ENCODE measurements at places on chromosomes 2 and 18.
A peak's percentile ranks its signal among the peaks of the same experiment; 100 is the strongest.

- DNase-seq: no peak
Measured at GRCh38 chr2:62774555-62775366, 69.2 kb downstream of the EHBP1 start.

DNA sequence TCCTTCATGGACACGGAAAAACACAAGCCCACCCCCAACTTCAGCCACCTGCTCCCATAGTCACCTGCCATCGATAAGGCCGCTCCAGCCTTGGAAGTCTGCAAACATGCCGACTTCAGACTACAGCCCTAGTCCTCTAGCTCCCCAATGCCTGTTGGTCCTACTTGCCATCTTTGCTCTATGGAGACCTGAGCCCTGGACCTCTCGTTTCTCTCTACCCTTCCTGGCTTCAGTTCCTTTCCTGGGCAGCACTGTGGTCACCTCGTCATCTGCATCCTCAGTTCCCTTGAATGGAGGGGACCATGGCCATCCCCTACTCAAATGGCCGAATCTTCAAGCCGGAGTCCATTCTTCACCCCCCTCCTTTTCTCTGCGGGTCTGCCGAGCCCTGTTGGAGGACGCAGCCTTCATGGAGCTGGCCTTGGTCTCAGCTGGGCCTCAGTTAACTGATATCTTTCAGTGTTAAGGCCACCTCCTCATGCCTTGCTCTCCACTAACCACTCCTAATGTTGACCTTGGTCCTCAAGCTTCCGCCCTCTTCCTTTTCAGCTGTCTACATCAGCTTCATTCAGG lies 47.7 kb upstream of the GBX2 start:
- no peak for DNase-seq

- no peak for DNase-seq
Measured at GRCh38 chr2:21251216-21251980, 127.6 kb downstream of the TDRD15 start.

GRCh38 chr2:149278161-149278871 lies 52.1 kb upstream of the LYPD6 start:
- no peak for DNase-seq

DNA sequence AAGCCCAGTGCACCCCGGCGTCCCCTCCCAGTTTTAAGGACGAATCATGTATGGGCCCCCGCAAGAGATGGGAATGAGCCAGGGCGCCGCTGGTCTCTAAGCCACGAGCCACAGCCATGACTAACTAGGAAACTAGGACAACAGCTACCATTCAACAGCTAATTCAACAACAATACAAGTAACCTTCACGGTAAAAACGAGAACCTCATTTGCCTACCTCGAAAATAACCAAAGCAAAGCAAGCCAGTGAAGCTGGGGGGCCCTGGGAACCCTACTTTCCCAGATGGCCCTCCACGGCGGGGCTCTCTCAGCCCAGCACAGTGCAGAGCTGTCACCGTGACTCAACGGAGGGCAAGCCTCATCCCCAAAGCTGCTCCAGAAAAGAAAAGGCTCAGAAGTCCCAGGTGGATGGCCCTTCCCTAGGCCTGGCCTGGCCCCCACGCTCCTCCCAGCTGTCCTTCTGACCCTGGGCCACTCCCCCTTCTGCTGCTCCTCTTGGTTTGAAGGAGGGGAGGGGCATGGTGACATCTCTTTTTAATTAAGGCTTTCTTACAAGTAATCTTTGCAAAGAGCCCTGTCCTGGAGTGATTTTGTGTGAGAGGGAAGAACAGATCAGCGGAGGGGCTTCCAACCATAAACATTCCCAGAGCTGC lies 126.3 kb downstream of the HDAC4 start:
- DNase-seq: peak; percentile 64

- DNase-seq: no peak
Measured at GRCh38 chr2:72415241-72415661, 267.6 kb upstream of the CYP26B1 start.

GRCh38 chr2:152718909-152719645 lies 657 bp downstream of the ARL6IP6 start:
- peak; percentile 59 for DNase-seq

- DNase-seq: no peak
Measured at GRCh38 chr2:241555711-241556110, 2.8 kb upstream of the BOK start.

- no peak for DNase-seq
Measured at GRCh38 chr2:42331569-42332284, 29.3 kb downstream of the COX7A2L start.

GRCh38 chr2:17223211-17223610 lies 295.0 kb downstream of the RAD51AP2 start:
- DNase-seq: no peak

GRCh38 chr18:313931-314330 lies 46.1 kb upstream of the THOC1 start:
- no peak for DNase-seq

GRCh38 chr2:17373741-17374140 lies 144.5 kb downstream of the RAD51AP2 start:
- no peak for DNase-seq

- peak; percentile 87 for DNase-seq
Measured at GRCh38 chr2:188292348-188293239, 920 bp downstream of the GULP1 start.

GRCh38 chr2:212815453-212815852 lies 276.9 kb upstream of the ERBB4 start:
- no peak for DNase-seq

GRCh38 chr18:28041366-28041765 lies 135.6 kb downstream of the CDH2 start:
- DNase-seq: no peak

DNA sequence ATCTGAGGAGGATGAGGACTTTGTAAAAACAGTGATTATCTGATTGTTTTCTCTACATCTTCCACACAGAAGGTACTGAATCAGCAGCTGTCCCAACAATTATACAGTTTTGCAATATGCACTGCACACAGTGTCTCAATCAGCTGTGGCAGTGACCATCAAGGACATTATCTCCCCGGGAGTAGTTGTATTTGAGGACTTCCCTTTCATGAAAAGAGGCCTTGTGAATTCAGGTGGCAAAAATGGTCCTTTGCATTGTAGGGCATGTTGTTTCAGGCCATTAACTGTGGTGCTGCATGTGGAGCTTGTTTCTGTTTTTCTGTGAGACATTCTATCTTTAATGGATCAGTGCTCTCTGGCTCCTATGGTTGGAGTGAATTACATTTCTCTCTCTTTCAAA lies 779.4 kb upstream of the FSHR start:
- no peak for DNase-seq

DNA sequence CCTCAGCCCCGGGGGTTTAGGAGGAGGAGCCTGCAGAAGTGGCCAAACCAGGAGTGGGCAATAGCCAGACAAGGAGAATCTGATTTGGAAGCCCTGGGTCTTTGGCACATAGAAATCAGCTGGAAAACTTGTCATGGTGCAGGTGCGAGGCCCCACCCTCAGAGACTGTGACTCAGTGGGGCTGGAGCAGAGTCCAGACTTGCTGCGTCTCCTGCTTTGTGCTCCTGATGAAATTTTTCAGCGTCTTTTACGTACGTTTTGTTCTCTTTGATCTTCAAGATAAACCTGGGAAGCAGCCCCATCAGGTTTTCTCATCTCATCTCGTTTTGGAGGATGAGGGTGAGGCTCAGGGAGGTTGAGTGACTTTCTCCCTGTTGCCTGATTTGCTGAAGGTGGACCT lies 114.1 kb downstream of the CABLES1 start:
- no peak for DNase-seq

GRCh38 chr18:45739268-45739667 lies 15.3 kb downstream of the SLC14A1 start:
- no peak for DNase-seq

GRCh38 chr2:28624793-28625701 lies 126.6 kb upstream of the PPP1CB start:
- DNase-seq: peak; percentile 50

DNA sequence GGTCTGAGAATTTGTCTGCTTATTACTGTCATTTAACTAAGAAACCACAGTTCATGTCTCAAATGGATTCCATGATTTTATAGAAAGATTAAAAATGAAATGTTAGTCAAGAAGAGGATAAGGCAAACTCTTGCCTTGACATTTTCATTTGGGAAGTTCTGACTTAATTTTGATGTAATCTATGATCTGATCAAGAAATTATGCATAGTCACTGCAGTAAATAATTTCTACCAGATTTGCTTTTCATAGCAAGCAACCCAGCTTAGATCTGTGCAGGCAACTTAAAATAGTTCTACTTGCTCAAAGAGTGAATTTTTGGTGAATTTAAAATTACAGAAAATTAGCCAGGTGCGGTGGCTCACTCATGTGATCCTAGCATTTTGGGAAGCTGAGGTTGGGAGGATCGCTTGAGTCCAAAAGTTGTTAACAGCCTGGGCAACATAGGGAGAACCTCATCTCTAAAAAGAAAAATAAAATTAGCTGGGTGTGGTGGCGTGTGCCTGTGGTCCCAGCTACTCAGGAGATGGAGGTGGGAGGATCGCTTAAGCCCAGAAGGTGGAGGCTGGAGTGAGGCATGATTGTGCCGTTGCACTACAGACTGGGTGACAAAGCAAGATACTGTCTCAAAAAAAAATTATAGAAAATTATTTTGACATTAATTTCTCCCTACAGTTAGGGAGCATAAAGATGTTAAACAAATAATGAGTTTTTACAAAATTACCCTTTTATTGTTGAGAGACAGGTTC lies 158.7 kb upstream of the MYO3B start:
- no peak for DNase-seq

DNA sequence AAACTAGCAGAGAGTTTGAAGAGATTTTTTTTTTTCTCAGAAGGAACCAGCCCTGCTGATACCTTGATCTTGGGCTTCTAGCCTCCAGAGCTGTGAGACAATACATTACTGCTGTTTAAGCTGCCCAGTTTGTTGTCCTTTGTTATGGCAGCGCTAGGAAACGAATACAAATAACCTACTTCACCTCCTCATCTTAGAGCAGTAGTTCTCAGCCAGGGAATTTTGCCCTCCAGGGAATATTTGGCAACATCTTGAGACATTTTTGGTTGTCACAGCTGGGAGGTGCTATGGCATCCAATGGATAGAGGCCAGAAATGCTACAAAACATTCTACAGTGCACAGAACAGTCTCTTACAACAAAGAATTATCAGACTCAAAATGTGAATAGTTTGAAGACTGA lies 43.9 kb upstream of the BCL11A start:
- DNase-seq: no peak

DNA sequence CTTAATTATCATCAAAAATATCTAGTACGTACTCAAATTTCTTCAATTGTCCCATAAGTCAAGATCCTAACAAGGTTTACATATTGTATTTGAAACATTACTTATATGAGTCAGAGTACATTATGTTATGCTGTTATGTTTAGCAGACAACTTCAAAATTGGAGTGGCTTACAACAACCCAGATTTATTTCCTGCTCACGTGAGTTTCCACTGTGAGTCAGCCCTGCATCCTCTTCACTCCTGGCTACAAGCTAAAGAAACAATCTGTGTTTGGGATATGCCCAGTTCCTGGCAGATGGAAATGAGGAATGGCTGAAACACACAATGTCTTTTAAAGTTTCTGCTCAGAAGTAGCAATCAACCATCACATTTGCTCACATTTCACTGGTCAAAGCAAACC lies 31.5 kb upstream of the TANC1 start:
- peak; percentile 32 for DNase-seq

- DNase-seq: no peak
Measured at GRCh38 chr2:138633049-138633448, 131.5 kb downstream of the SPOPL start.

GRCh38 chr2:144642131-144642530 lies 122.2 kb upstream of the ZEB2 start:
- DNase-seq: no peak

GRCh38 chr2:112762276-112762675 lies 2.1 kb downstream of the CKAP2L start:
- DNase-seq: no peak

DNA sequence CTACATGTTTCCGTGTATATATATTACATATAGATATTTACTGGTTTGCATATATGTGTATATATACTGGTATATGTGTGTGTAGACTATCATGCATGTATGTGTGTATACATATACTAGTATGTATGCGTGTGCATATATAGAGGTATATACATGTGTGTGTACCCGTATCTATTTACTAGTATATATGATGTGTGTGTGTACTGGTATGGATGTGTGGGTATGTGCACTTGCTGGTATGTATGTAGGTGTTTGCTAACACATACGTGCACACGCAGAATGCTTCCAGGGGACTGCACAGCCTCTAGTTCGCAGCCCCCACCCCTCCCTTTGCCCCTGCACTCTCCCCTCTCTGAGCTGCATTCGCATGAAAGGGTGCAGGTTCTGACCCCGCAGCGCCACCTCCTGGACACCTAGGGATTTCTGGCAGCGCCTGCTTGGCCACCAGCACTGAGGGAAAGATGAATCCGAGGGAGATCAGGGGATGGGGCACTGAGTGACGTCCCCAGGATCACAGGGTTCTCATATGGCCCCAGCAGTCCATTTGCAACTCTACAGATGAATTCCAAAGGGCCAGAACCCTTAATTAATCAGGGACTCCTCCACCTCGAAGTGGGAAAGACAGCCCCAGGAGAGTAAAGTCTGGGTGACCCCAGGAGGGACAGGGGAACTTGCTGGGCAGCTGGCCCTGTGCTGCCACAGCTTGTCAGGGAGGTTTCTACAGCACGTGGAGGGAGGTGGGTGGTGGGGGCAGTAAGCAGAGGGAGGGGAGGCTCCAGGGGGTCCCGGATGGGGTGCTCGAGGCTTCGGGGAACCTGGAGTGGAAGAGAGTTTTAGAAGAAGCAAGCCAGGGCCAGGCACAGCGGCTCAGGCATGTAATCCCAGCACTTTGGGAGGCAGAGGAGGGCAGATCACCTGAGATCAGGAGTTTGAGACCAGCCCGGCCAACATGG lies 66.8 kb upstream of the ASAP2 start:
- peak; percentile 80 for DNase-seq

DNA sequence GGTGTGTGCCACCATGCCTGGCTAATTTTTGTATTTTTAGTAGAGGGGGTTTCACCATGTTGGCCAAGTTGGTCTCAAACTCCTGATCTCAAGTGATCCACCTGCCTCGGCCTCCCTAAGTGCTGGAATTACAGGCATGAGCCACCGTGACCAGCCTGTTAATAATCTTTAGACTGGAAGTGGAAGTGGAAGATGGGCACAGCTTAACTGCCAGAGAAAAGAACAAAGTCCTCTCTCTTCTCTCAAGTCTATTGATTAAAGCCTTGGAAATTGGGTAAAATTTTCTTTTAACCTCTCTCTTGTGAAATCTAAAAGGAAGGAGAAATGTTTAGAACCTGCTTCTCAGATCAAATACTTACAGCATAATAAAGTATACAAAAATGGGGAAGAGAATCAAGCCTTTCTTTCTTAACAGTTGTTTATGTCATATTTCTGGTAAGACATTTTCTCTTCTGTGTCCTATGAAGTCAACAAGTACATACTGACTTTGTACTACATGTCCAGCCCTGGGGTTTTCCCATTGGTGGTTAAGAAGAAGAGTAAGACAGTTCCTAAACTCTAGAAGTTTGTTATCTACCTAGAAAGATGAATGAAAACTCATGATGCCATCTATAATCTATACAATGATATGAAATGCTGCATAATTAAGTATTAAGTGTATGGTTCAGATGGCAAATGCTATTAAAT lies 4.6 kb downstream of the TMEM169 start:
- DNase-seq: no peak

DNA sequence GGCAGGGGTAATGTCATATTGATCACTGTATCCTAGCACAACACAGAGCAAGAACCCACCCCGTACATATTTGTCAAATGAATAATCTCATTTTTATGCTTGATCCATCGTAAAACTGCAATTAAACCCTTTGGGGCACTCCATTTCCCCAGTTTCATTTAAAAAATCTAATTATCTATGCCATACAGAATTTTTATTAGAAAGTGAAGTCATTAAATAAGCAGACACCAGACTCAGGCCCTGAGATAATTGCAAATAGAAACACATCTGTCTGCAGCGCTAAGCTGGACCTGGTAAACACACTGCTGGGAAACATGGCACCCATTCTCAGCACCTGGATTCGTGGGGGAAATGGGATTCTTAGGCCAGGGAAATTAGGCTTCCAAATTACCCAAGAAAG lies 5.1 kb downstream of the CYRIA start:
- no peak for DNase-seq

Data from right hindlimb (tissue), 1 donor.